Stimulated activated CD4-positive, alpha-beta T cell treated with anti-CD3 and anti-CD28 coated beads, Interleukin-4, amount 100 ng/mL, for 48 hours (primary cell): ENCODE measurements at places on chromosomes 13 and 19.

DNA sequence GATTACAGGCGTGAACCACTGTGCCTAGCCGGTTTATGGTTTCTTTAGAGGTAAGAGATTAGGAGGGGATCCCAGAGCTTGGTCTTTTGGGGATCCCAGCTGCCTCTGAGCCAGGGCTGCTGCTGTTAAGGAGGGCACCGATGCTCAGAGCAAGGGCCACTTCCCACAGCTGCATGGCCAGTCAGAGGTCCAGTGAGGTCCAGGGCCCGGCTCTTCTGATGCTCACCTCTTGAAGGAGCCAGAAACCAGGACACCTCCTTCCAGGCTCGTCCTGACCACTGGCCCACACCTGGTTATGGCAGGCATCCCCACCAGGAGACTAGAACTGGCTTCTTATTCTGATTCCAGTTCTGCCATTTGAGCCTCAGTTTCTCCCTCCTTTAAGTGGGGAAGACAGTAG is 149.0 kb downstream of the TEX29 start:
- no peak for DNase-seq

DNA sequence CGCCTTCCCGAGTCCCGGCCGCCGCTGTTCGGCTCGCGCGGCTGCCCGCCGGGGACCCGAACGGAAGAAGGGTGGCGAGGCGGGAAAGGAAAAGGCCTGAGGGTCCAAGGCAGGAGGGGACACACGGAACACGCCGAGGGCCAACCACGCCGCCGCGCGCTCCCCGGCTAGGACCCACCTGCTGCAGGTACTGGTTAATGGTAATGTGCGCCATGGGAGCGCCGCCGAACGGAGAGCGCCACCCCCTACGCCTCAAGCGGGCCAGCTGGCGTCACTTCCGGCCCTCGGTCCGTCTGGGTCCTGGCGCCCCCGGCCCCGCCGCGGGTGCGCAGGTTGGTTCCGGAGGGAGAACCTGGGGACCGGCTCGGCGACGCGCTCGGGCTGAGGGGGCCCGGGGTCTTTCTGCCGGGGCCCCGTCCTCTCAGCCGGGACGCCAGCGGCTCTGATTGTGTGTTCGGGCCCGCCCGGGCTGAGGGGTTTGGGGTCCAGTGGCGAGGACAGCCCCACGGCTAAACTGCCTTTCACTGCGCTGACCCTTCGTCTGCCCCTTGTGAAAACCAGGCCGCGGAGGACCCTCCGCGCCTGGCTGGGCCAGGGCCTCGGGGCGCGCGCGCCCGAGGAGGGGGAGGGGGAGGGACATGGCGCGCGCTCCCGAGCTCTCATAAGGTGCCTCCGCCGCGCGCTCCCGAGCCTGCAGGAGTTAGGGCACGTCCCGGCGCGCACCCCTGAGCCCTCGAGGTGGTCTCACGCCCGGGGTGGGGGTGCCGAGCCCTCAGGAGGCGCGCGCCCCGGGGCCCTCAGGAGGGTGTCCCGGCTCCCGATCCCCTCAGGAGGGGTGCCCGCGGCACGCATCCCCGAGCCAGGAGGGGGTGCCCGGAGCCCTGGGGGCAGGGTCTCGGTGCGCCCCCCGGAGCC is at the start of gene PCID2:
PCID2 (minus strand) TSS at position 249 of the 915 bp plus-strand sequence; CDS start at position 214, 35 bp downstream.
- DNase-seq: peak; percentile 83

DNA sequence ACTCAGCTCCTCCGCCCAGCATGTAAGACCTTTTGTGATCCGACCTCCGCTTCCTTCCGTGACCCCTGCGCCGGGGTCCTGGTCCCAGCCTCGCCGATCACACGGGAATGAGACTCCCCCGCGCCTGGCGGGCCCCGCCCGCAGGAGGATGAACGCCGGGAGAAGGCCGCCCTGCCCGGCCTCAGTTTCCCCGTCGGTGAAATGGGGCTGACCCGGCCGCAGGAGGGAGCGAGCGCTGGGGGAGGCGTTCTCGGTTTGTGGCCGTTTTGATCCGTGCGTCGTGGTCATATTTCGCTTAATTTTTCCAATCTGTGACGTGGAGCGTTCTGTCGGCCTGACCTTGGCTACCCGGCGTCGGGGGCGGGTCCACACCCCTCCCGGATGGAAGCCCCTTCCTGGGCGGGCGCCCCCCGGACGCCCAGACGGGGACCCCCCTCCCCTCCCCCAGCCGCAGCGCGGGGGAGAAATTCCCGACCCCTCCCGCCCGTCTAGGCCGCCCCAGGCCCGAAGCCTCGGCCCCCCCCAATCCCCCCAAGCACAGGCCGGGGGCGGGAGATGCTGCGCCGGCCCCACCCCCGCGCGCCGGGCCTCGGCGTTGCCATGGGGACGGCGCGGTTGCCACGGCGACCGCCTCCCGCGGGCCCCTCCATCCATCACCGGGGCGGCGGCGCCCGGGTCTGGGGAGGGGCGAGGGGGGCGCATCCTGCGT is 11.1 kb downstream of the PALM start:
- no peak for DNase-seq

DNA sequence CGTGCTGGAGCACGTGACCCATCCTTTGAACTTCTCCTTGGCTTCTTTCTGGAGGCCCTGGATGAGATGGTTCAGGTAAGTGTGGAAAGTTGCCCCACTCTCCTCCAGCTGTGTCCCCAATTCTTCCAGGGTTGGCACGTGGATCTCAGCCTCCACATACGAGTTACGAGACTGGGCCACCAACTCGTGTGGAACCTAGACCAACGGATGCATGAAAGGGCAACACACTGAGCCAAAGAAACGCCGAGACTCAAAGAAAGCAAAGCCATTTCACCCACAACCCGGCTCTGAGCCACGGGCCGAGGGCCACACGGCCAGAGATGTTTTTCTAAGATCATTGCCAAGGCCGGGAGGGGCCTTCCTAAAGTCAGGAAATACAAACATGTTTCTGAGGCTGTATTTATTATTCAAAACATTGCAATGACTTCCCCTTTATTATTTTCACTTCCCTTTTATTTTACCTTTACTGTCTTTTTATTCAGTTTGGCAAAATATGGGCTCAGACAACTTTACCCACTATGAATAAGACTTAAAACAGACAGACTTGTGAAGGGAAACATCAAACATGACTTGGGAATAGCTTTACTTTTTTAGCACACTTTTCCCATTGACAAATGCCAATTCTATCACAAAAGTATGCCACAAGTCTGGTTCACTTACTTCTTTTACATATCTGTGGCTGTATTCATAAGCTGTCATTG is 94.6 kb downstream of the KL start:
- no peak for DNase-seq

DNA sequence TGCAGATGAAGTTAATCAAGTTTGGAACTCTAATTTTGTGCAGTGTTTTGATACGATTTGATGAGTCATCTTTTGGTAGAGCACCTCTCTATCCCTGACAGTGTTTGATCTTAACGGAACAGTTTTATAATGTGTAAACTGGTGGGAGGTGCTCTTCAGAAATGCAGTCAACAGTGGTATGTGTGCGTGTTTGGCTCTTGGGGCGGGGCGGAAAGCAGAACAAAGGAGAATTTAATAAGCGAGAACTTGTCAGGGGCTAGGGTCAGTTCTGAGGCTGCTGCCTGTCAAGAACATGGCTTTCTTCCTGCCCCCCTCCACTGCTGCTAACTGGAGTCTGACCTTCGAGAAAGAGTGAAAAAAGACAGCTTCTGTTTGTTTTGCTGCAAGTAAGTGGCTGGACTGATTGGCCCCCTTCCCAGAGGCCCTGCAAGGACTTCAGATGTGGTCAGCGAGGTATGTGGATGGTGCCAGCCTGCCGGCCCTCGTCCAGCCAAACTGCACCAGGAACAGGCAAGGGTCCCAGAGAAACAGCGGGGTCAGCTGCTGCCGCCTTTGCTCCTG is 40.8 kb downstream of the BBC3 start:
- DNase-seq: peak; percentile 54

DNA sequence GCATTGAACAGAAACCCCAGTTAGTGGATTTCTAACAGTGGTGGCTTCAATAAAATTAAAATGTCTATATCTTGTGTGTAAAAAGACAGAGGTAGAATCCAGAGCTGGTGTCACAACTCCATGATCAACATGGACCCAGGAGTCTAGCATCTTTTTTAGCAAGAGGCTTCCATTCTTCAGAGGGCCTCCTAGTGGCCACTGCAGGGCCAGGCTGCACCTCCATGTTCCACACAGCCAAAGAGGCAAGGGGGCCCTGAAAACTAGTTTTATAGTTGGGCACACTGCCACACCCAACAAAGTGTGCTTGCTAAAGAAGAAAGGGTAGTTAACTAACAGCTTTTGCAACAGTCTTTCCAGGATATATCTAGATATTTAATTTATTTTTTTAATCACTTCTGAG is 12.9 kb downstream of the N4BP2L1 start:
- no peak for DNase-seq

DNA sequence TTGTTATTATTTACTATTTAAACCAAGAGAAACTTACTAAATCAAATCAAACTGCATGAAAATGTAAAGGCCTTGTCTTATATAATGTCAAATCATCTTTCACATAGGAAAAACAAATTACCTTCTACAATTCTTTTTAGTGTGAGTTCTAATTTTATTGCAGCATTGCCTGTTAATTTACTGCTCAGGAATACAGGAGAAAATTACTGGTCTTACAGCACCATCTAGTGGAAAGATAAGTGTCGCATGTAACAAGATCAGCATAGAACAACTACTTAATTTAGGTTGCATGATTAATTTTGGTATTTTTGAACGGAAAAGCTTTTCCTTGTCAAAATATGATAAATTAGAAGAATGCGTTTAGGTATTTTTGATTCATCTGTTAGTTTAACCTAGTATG is 502.7 kb downstream of the UQCRFS1 start:
- DNase-seq: no peak

GRCh38 chr13:100822871-100823443 is 148.4 kb upstream of the TMTC4 start:
- DNase-seq: no peak

DNA sequence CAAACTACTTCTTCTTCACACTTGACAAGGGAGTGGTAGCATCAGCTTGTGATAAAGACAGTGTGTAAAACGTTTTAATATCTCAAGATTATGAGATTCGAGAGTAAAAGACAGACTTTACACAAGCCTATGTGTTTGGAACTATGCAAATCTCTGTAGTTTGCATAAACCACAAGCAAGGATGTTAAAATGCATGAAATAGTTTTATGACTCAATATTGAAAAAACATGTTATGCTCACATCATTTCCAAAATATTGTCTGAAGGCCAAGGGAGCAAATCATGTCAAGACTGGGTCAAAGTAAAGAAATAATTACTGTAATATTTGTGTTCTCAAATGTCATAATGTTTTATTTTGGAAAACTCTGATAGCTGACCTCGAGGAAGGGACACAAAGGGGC is 316.8 kb upstream of the KLF12 start:
- no peak for DNase-seq

GRCh38 chr19:43641333-43641732 is 1.7 kb upstream of the CADM4 start:
- DNase-seq: no peak

DNA sequence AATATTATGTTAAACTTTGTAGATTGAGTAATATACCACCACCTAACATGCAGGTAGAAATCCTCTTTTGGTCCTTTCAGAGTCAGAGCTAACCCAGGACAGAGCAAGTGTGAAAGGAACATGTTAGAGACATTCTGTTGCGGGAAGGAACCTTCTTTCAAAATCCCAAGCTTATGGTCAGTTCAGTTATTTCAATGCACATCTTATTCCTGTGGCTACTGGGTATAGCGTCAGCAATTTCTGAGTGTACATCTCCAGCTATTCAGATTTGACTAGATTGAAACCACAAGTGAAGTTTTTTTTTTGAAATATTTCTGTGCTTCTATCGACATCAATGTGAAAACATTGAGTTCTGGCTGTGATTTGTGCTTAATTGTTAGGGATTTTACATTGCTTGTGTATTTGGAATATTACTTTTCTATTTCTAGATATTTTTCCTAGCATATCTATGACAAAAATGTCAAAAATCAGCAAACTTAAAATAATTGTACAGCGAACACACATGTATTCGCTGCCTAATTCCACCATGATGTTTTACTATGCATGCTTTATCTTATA is 165.3 kb downstream of the LMO7 start:
- no peak for DNase-seq

DNA sequence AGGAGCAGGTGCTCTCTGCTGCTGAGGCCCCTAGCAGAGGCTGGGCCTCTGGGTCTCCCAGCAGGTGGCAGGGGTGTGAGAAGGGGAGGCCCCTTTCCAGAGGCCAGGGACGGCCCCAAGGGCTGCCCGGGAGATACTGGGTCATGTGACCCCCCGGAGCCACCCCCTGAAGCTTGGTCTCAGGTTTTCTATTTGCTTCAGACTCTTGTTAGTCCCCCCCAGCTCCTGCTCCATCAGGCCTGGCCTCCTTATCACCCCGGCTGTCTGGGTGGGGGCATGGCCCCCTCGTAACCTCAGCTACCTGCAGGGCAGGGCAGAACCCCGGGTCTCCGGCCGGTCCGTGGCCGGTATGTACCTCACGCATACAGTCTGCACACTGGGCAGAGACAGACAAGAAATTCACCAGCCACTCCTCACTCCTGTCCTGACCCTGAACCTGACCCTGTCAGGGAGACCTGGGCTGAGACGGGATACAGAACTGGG is 13.2 kb upstream of the TCF3 start:
- DNase-seq: no peak

DNA sequence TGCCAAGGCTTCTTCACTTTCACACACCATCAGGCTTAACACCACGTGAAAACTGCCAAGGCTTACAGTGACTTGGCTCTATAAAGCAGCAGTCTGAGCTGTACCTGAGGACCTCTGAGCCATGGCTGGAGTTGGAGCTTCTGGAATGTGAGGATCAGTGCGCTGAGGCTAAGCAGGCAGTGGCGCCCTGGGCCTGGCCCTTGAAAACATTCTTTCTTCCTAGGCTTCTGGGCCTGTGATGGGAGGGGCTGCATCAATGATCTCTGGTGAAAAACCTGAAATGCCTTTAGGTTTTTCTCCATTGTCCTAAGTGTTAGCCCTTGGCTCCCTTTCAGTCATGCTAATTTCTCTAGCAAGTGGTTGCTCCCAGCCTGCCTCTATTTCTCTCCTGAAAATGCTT is 192.5 kb upstream of the PCDH20 start:
- no peak for DNase-seq

DNA sequence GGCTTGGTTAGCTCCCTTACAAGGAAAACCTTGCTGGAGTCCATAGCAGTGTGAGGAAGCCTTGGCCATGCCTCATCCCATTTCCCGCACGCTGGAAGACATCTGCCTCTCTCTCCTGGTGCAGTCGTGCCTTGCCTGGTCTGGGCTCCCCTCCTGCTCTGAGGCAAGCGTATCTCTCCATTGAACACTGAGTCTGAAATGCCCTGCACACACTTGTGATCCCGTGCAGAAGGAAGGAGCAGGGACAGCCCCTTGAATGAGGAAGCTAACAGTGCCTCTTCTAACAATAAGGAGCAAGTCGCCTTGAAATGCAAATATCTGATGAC is 407 bp upstream of the ZNF440 start:
- DNase-seq: no peak

- DNase-seq: peak; percentile 38
Measured at GRCh38 chr19:53772943-53773342, 51.2 kb downstream of the NLRP12 start.

- DNase-seq: no peak
Measured at GRCh38 chr13:46270416-46270815, 58.7 kb downstream of the LRRC63 start.

- DNase-seq: no peak
Measured at GRCh38 chr13:110719036-110719710, 5.7 kb downstream of the ING1 start.
